Gastrocnemius medialis (tissue), 4 donors: ENCODE measurements at places on chromosomes 3 and 15. TPM values are rescaled to one million over a fixed set of nuclear protein-coding genes. Genes with fewer than 3 reads are reported as not detected.

Gene GOLGA8M
- not detected for total RNA-seq

Gene VILL
- total RNA-seq, result 4.6 TPM

Gene NR2E3
- total RNA-seq, result not detected

Gene BFSP2
- not detected for total RNA-seq

Gene JAGN1
- 42.8 TPM for total RNA-seq

Gene NANOGP8
- total RNA-seq, result not detected

Gene ST3GAL6
- total RNA-seq, result 8.1 TPM

Gene GOLGA6D
- total RNA-seq, result not detected

Gene SAMMSON
- total RNA-seq, result not detected

Gene MESP2
- total RNA-seq, result not detected

Gene PAK6
- total RNA-seq, result 2.2 TPM

Gene ROBO2
- not detected for total RNA-seq

Gene HSPBAP1
- total RNA-seq, result 14.5 TPM

Gene CYP1A1
- total RNA-seq, result 0.71 TPM

Gene CTDSPL2
- 18.3 TPM for total RNA-seq

Gene SLC9C1
- not detected for total RNA-seq

Gene GCNT3
- total RNA-seq, result not detected

Gene LRTM1
- not detected for total RNA-seq

Gene SLC28A1
- not detected for total RNA-seq

Gene MCF2L2
- 0.36 TPM for total RNA-seq

Gene BNC1
- 0.10 TPM for total RNA-seq

Gene ARIH2
- total RNA-seq, result 118 TPM

Gene ANKRD63
- not detected for total RNA-seq

Gene SLC24A5
- not detected for total RNA-seq
